ENCODE measurements at places on chromosomes 2 and 18. TPM values are rescaled to one million over a fixed set of nuclear protein-coding genes. Genes with fewer than 3 reads are reported as not detected.

Gene DTNA
- total RNA-seq = 15.0 TPM

Gene CASP10
- 1.4 TPM for total RNA-seq

Gene FRZB
- total RNA-seq = 72.8 TPM

Gene RNPEPL1
- total RNA-seq = 2.7 TPM

Gene MTIF2
- total RNA-seq = 39.2 TPM

Gene DPP4
- 0.49 TPM for total RNA-seq

Gene FAM110C
- total RNA-seq = 0.50 TPM

Gene AGXT
- total RNA-seq = not detected

Gene TWIST2
- total RNA-seq = 1.7 TPM

GRCh38 chr2:235165631-235166030, 213.8 kb downstream of the SH3BP4 start:
- no peak for DNase-seq

DNA sequence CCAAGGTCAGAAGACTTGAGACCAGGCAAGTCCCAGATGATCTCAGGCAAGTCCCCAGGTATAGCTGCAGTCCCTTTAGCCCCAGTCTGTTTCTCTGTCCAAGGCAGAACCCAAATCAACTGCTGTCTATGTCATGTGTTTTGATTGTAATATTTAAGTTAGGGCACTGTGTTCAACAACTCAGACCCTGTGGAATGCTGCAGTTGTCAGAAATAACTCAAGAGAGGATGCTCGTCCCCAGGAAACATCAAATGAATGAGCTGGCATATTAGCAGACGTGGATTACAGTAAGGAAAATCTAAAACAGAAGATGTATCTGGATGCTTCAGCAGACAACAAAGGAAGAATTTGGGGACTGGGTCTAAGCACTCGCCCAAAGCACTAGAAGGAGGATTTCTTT, 70.1 kb downstream of the BCL11A start:
- no peak for DNase-seq

GRCh38 chr2:48144777-48145176, 238.5 kb upstream of the FBXO11 start:
- DNase-seq = no peak

DNA sequence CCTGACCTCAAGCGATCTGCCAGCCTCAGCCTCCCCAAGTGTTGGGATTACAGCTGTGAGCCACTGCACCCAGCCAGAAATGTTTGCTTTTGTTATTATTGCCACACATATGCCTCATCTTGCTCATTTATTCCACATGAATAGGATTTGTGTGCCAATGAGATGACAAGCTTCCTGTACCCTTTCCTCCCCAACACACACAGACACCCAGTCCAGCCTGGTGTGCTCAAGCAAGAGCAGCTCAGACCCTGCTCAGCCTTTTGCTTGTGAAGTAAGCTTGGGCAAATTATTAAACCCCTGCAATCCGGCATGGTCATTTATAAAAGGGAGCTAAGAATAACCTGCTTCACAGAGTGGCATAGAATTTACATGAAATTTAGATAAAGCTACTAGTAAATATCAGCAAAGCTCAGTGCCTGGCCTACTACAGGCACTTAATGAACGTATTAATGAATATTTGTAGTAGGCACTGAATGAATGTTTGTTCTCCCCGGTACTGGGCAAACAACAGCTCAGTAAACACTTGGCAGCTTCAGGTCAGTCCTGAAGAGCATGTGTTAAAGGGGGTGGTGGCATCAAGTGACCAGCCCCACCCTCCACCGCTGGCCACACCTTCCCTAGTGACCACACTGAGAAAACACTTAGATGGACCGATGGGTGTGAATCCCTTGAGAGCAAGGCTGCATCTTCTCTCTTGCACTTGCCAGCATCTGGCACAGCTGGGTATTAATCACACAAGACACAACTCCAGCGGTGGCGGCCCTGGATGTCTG, 280.2 kb downstream of the SRBD1 start:
- DNase-seq = no peak

- DNase-seq = no peak
These were observed 8.6 kb upstream of the RND3 start for GRCh38 chr2:150495993-150496627.

GRCh38 chr18:49778826-49779465, 34.4 kb downstream of the ACAA2 start:
- DNase-seq = no peak

DNA sequence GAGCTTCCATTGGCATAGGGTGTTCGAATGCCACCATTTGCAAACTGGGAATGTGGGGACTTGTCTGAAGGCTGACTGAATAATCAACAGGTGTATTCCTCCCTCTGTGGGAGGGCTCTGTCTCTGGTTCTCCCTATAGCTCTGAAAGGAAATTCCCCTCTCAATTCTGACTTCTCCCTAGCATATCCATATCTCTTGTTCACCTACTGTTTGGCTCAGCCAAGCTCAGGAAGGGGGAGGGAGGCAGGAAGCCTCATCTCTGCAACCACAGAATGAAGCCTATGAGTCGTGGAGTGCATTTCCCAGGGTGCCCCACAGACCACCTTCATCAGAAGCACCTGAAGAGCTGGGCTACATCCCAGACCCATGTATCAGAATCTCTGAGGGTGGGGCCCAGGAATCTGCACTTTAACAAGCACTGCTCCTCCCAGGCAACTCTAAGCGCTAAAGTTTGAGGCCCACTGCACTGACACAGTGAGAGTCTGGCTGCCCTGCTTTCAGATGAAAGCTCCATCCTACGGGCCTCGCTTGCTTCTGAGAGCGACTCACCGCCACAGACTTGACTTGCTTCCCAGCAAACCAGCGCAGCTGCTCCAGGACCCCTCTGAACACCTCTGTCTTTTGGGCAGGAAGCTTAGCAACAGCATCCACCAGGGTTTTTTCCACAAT, 32.0 kb downstream of the XDH start:
- DNase-seq = no peak

GRCh38 chr2:43221124-43221762, 5.2 kb downstream of the ZFP36L2 start:
- peak; percentile 83 for DNase-seq

DNA sequence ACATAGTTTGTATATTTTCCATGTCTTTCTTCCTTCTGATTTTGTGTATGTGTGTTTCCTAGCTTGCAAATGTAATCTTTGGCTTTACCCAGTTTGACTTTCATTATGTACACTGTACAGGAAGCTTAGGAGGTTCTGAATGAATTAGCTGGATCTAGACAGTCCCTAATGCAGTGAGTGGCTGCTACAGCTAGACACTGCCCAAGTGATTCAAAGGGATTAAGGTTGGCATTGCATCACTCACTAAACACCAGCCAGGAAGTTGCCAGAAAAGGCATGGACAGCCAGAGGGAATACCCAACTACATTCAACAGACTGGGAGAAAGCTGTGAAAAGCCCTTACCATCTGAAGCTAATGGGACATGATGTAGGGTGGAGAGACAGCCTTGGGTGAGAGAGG, 316.0 kb upstream of the MEX3C start:
- DNase-seq = no peak

DNA sequence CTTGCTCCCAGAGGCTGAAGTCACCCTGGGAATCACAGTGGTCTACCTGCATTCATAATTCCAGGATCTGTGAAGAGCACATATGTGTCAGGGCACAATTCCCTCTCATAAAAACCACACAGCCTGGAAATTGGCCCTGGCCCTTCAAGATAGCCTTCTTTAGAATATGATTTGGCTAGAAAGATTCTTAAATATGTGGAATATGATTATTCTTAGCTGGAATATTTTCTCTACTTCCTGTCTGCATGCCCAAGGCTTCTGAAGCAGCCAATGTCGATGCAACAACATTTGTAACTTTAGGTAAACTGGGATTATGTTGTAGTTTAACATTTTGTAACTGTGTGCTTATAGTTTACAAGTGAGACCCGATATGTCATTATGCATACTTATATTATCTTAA, 24.2 kb downstream of the ICOS start:
- no peak for DNase-seq

- no peak for DNase-seq
These were observed 13.4 kb upstream of the RPL37A start for GRCh38 chr2:216485237-216485636.

DNA sequence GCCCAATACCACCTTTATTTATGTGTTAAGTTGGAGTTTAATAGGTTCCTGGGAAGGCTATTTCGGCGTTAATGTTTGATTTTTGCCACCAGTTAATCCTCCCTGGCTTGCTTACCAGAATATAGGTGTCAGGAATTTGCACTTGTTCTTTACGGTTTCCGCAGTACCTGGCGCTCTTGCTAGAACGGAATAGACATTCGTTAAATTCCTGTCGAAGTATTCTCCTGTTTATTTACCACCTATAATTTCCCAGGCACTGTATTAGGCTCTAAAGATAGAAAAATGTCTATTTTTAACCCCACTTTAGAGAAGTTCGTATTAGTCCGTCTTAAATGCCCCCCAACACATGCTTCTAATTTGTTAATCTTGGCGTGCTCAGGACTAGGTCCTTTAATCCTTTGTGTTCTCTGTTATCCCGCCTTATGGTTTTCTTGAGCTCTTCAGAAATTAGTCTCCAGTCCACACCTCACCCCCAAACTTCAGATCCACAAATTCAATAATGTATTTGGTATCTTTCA, 575 bp downstream of the CCDC150 start:
- no peak for DNase-seq

DNA sequence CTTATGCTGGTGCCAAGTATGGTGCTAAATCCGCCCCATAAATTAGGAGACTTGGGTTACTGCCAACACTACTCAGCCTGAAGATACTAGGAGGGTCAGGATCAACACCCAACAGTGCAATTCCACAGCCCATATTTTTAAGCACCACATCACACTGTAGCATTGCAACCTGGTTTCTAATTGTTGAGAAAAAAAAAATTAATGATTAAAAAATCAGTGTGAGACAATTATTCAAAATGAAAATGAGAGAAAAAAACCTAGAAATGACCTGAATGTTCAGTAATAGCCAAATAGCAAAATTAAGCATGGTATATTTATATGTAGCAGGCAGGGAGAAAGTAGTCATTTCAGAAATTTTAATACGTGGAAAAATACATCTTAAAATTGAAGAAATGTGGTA, 29.2 kb upstream of the HNRNPLL start:
- no peak for DNase-seq

- DNase-seq = no peak
These were observed 58.2 kb downstream of the QPCT start for GRCh38 chr2:37402636-37403035.

- peak; percentile 57 for DNase-seq
These were observed 84.7 kb upstream of the NEDD4L start for GRCh38 chr18:57959278-57959677.

DNA sequence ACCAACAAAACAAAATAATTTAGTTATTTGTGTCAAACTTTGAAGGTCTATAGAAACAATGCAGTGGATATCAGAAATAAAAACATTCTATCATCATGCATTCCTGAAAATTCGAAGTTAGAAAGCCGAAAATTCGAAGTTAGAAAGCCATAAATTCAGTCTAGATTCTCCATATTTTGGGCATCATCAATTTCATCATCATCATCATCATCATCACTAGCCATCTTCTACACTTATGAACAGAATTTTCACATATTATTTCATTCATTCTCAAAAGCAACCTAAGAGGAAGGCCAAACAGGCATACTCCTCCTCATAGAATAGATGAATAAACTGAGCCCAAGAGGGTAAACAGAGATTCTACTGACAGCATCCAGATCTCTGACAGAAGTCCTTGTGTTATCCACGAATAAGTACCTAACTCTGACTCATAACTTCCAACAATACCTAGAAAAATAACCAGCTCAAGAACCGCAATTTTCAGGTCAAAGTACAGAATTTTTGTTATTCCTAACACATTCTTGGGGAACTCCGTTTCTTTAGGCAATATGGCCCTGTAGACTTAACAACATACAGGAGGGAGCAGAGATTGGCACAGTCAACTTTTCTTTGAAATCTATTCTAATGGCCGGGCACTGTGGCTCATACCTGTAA, 84.7 kb downstream of the TCF4 start:
- no peak for DNase-seq

GRCh38 chr2:182587831-182588230, 128.2 kb upstream of the DNAJC10 start:
- no peak for DNase-seq

GRCh38 chr2:236054125-236054524, 114.1 kb downstream of the GBX2 start:
- DNase-seq = no peak

GRCh38 chr2:33236482-33237385, 239.7 kb upstream of the RASGRP3 start:
- DNase-seq = no peak
